Hippocampal formation (tissue), 2 donors: ENCODE measurements at places on chromosomes 2 and 18.
A peak's percentile ranks its signal among the peaks of the same experiment; 100 is the strongest.

- no peak for DNase-seq
Observed at GRCh38 chr2:62306751-62307468, 111.0 kb downstream of the B3GNT2 start.

DNA sequence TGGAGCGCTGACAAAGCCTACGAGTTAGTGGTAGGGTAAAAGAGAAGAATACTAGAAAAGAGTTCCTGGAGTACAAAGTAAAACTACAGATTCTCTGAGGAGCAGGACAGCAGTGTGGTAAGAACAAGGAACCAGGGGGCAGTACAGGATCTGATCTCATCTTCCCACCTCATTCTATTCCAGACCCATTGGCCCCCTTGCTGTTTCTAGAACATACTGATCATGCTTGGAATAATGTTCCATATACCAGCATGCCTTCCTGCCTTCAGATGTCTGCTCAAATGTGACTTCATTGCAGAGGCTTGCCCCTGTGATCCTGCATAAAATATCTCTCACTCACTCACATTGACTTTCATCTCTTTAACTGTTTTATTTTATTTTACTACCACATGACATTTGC lies 19.3 kb downstream of the MSGN1 start:
- no peak for DNase-seq

- DNase-seq: no peak
Observed at GRCh38 chr18:50055488-50055887, 139.5 kb downstream of the MYO5B start.

- DNase-seq: no peak
Observed at GRCh38 chr2:11329776-11330175, 14.7 kb downstream of the ROCK2 start.

GRCh38 chr2:42572297-42573081 lies 4.1 kb downstream of the MTA3 start:
- DNase-seq: no peak

DNA sequence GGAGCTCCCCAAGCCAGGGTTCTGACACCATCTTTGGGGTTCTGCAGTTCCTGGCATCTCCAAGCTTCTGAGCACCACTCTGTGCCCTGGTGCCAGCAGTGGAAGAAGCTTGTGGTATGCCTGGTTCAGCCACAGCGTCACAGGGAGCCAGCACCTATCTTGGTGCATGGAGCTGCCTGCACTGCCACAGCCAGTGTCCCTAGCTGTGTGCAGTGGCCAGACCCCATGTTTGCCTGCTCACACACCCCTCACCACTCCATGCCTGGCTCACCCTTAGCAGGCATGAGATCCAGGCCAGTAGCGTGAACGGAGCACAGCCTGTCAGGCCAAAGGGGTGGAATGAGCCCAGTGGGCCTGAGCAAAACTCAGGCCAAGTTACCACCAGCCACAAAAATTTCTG lies 290.2 kb upstream of the LRATD1 start:
- no peak for DNase-seq

DNA sequence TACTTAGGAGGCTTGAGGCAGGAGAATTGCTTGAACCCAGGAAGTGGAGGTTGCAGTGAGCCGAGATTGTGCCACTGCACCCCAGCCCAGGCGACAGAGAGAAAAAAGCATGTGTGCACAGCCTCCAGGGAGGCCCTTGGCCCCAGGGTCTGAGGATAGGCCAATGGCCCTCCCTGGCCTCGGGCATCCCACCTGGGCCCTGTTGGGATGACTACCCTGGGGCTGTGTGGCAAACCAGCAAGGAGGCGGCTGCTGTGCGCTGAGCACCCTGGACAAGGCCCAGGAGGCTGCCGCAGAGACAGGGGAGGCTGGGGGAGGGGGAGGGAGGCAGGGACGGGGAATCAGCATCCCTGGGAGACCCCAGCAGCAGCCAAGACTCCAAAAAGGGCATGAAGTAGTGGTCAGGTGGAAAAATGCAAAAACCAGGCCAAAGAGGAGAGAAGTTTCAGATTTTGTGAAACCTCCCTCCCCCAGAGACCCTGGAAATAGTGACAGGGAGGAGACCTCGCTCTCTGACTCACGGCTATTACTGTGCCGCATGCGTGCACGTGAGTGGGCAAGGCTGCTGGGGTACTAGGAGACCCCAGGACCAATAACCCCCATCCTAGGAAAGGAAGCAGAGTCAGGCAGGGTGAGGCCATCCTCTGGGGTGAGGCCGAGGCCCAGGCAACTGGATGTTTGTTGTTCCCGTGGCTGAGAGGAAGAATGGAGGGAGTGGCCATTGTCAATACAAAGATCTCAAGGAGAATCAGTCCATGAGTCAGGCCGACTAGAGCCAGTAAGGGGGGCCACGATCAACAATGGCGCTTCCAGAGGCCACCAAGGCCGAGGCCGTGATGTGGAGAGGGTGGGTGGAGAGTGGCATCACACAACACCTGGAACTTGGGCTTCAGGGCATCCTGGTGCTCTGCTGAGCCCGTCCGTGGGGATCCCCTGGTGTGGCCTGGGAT lies 16.0 kb upstream of the B3GNT7 start:
- DNase-seq: peak; percentile 38

GRCh38 chr2:5791371-5791770 lies 99.2 kb downstream of the SOX11 start:
- no peak for DNase-seq

DNA sequence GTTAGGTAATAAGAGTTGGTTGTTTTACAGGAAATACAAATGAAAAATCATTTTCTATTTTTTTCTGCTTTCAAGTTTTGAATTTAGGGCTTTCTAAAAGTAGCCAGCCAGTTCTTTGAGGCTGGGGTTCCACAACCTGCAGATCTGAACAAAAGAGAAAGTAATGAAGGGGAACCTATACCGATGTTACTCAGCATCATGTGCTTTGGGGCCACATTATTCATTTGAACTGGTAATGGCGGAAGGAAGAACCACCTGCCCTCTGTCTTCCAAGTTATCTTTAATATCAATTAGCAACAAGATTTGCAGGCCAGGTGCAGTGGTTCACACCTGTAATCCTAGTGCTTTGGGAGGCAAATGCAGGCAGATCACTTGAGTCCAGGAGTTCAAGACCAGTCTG lies 12.9 kb upstream of the MRO start:
- DNase-seq: no peak

- no peak for DNase-seq
Observed at GRCh38 chr18:12973562-12974213, 17.5 kb upstream of the CEP192 start.

- DNase-seq: no peak
Observed at GRCh38 chr2:140861666-140862065, 1269.2 kb downstream of the LRP1B start.

- no peak for DNase-seq
Observed at GRCh38 chr2:149467436-149467835, 120.1 kb downstream of the MMADHC start.

GRCh38 chr2:203586696-203587095 lies 51.6 kb upstream of the RAPH1 start:
- DNase-seq: no peak

GRCh38 chr2:50749216-50749615 lies 282.7 kb downstream of the NRXN1 start:
- DNase-seq: no peak

- no peak for DNase-seq
Observed at GRCh38 chr2:101064868-101065549, 62.9 kb downstream of the RPL31 start.

GRCh38 chr2:217641960-217642359 lies 360.8 kb downstream of the TNS1 start:
- no peak for DNase-seq

GRCh38 chr18:2197946-2198345 lies 373.4 kb downstream of the METTL4 start:
- DNase-seq: no peak

- DNase-seq: no peak
Observed at GRCh38 chr2:208984376-208985090, 439.3 kb upstream of the MAP2 start.

GRCh38 chr2:47087051-47087450 lies 68.1 kb downstream of the STPG4 start:
- no peak for DNase-seq

DNA sequence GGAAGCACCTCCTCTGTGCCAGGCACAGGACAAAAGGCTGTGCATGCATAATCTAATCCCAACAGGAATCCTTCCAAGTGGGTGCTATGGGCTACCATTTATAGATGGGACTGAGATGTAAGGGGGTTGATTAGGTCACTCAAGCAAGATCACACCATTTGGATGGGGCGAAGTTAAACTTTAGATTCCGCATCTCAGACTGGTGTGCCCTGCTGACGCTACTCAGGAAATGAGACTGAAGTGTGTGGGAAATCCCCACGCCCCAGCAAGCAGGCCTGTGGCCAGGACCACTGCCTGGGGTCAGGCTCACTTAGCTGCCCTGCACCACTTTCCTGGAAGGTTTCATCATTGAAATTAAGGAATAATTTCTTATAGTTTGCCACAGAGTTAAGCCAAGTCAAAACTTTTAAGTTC lies 70.5 kb upstream of the PPP1CB start:
- DNase-seq: no peak

GRCh38 chr18:23591011-23591410 lies 4.7 kb upstream of the NPC1 start:
- no peak for DNase-seq

GRCh38 chr2:168157926-168158325 lies 89.5 kb downstream of the STK39 start:
- DNase-seq: no peak

DNA sequence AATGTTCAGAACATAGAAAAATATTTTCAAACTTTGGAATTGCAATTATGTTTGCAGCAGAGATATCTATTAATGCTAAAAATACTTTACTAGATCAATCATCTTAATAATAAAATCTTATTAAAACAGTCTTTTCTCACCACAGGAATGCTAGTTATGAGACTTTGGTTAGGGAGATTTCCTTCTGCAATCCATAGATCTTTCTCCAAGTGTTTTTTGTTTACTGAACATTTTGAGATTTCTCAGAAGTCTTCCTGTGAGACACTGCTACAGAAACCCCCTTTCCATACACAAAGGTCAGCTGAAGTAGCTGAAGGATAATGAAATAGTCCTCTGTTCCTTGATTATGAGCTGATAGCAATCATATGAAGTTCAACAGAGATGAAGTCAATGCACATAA lies 59.4 kb upstream of the RAPH1 start:
- DNase-seq: no peak

- DNase-seq: no peak
Observed at GRCh38 chr2:236169741-236170589, 1.8 kb upstream of the GBX2 start.

- no peak for DNase-seq
Observed at GRCh38 chr2:8422450-8422800, 259.4 kb upstream of the ID2 start.

DNA sequence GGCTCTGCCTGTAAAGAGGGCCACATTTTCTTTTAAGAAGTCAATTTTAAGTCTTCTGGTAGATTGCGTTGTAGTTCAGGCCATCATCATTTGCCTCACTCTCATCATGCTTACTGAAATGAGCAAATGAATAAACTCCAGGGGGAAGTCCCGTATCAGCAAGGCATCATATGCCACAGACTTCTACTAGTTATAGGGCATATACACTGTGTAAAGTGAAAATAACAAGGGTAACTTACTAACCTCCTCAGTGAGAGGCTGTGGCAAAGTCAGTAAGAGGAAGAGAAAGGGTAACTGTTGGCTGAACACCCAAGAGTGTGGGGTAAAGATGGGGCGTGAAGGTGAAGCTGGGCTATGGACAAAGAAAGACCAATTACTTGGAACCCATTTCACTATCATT lies 456.2 kb downstream of the SPAG16 start:
- no peak for DNase-seq

DNA sequence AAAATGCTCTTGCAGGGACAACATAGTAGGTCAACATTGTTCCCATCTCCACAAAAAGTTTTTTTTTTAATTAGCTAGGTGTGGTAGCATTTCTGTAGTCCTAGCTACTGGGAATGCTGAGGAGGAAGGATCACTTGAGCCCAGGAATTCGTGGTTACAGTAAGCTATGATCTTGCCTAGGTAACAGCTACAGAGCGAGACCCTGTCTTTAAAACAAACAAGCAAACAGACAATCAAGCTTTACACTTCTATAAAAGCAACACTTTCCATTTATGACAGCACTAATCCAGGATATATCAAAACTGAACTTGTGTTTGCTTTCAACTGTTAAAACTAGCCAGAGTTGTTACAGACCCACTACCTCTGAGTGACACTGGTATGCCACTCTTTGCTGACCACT lies 12.0 kb downstream of the UGT1A3 start:
- DNase-seq: no peak

DNA sequence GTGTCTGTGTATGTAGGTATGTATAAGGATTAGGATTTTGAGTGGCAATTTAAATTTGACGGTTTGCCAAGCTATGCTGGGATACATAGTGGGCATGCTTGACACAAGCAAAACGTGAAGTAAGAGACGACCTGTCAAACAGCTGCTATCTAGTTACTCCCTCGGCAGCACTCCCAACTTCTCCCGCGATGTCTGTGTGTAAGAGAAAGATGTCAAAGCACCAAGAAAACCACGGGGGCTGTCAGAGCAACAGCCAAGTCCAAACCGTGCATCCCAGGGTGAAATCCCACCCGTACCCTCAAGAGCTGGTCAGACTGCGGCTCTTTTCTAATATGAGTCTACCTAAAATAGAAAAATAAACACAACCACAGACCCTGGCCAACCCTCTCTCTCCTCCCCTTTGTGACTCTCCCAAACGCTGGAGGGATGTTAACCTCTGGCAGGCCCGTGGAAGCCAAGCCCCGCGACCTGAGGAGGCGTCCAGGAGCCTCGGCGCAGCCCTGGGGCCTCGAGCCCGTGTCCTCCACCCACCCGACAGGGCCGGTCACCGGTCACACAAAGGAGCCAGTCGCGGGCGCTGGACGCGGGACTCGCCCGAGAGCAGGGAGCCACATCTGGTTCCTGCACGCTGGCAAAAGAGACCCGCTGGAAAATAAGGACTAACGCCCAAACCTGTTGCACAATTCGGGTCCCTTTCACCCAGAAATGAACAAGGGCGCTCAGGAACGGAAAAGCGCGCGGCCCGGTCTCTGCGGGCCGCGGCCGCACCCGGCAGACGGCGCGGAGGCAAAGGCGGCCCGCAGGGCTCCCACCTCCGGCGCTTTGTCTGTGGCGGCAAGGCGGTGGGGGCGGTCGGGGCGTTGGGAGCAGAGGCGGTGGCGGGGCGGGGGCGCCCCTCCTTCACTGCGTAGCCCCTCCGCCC lies 925 bp downstream of the SESTD1 start:
- peak; percentile 25 for DNase-seq

DNA sequence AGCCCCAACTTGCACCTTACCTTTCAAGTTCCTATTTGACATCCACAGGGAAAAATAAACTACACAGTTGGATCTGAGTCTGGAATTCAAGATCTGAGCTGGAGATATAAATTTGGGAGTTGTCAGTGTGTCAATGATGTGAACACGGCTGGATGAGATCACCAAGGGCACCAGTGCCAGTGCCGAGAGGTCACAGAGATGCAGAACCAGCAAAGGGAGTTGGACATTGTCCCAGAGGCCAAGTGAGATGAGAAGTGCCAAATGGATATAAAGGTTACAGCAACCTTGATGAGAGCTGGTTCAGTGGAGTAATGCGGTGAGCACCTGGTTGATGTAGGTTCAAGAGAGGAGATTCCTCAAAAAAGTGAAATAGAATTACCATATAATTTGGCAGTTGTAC lies 24.8 kb downstream of the LRRFIP1 start:
- no peak for DNase-seq
